ENCODE measurements at places on chromosomes 12 and 14.
A peak's percentile ranks its signal among the peaks of the same experiment; 100 is the strongest.

DNA sequence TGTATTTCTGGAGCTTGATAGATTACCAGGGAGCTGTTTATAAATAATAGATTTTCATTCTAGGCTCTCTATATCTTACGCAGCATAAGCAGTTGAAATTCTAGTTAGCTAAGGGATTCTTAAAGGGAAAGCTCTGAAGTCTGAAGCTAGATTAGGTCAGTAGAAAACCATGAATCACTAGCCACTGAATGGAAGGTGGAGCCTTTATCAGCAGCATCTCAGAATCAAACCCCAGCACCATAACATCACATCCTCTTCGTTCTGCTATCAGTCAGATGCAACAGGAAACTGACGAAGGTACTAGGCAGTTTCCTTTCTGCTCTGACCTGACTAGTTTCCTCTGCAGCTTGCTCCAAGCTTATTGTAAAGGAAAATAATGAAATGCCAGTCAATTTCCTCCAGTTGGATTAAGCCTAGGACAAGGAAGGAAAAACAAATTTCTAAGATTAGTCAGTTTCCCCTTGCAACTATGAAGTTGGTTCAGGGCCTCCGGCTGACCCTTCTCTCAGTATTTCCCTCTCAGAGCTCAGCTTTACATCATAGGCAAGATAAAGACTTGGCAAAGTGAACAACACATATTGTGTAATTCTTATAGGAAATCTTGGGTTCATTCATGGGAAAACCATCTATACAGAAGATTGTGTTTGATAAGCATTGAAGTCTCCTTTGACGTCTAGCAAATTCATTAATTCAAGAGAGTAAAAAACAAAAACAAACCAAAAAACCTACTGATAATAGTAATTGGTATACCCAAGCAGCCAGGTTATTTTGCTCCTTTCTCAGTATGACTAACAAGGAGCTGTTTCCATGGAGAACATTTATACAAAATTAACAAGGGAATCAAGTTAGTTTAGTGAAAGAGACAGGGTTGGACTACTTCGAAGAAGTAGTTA is 43.4 kb upstream of the CFAP54 start:
- DNase-seq = peak; percentile 92

DNA sequence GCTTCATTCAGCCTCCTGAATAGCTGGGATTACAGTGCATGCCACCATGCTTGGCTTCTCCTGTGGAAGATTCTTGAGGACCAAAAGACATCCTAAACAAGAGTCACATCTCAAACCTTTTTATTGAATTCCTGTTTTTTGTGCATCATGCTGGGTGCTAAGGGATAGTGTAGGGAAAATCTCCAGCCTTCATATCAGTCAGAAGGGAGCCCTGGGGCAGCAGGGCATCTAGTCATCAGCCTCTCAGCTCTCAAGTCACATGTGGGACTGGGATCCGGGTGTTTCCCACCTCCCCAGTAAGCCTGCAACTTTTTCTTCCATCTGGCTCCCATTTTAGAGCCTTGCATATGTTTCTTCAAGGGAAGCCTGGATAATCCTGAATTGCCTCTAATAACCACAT is 25.1 kb upstream of the OASL start:
- DNase-seq = no peak

- no peak for DNase-seq
These were observed 90.6 kb downstream of the LRRK2 start for GRCh38 chr12:40315375-40315774.

DNA sequence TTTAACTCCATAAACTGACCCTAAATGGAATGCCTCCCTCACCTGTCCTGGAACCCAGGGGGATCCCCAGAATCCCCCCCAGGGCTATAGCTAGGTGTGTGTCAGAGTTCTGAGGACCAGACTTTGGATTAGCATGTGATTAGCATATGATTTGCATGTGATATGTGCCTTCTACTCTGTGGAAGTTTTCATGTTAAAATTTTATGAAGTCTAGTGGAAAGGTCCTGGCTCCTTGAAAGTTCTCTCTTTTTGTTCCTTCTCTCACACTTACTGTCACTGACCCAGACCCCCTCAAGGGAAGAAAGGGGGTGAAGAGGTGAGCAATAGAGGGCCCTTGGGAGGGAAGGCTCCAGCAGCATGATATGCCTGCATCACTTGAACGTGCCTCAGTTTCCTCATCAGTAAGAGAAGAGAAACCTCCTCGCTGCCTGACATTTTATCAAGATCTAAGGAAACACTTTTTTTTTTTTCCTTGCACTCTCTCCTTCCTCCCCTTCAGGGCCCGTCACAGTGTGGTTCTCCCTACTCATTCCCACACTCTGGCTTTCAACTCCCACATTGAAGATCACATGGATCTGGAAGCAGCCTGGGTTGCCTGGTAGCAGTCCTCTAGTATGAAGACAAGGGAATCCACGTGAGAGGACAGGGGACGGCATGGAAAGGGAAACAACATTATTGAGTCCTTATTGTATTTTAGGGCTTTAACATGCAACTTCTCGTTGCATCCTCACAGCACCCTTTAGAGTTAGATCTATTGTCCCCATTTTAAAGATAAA is 3.3 kb upstream of the C1QL4 start:
- no peak for DNase-seq

DNA sequence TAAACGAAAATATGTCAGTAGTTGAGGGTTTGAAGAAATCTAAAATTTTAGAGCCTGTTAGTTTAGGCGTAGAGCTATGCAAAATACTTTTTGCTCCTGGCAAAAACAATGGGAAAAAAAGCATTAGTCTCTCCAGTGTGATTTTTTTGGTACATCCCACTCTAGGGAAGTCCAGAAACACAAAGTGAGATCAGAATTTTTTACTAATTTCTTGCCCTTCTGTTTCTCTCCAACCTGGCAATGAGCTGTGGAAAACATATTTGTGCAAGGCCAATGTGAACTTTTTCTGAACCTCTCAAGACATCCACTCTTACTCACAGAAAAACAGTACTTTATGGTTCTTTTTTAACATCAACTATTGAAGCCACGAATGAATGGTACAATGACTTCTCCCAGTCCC is 56.9 kb upstream of the DCN start:
- DNase-seq = no peak

- no peak for DNase-seq
These were observed 331.4 kb downstream of the TMTC2 start for GRCh38 chr12:83018088-83018487.

DNA sequence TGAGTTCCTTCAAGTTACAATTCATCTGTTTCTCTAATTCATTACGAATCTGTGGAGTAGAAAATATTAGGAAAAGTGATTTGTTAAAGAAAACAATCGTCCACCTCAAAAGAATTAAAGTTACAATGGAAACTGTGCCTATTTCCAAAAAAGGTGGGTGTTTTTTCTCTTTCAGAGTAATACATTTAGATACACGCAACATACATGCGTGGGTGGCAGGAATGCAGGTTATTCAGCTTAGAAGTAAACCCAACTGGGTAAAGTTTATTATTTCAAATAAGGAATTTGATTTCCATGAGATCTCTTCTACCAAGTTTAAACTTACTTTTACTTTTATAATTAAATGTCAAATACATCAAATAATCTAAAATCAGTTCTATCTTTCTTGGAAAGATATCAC is 52.2 kb downstream of the SSH1 start:
- DNase-seq = peak; percentile 85

DNA sequence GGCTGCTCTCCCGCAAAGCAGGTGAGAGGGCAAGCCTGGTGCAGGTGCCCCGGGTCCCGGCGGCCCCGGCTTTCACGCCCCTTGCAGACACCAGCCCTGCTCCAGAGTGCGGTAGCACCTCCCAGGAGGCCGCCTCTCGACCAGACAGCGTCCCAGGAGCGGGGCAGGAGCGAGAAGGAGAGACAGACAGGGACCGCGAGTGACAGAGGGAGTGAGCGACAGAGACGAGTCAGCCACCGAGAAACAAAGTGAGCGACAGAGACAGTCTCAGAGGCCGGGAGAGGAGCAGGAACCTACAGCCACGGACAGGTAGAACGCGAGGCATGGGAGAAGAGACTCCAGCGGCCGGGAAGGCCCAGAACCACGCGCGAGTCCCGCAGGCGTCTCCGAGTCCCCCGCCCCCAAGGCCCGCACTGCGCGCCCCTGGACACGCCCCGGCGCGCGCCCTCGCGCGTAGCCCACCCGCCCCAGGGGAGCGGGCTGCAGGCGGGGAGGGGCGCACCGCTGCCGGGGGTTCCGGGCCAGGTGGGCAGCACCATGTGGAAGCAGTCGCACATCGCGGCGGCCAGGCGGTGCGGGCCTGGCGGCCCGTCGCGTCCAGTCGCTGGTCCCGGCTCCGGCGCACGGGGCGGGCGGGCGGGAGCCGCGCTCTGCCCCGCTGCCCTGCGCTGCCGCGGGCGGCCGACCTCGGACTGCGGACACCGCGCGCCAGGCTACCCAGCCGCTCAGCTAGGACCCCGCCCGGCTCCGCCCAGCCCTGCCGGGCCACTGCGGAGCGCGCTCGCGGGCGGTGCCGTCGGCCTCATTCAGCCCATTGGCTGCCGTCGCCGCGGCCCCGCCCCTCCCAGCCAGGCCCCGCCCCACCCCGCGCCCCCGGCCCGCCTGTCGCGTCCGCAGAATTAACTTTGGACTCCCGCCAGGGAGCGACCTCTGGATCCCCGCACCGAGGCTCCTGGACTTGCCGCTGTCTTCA is at the start of gene AHNAK2:
AHNAK2 (minus strand) TSS at position 694 of the 973 bp plus-strand sequence; CDS start at position 557, 137 bp downstream.
- peak; percentile 90 for DNase-seq

- no peak for DNase-seq
These were observed 141.8 kb upstream of the RASSF8 start for GRCh38 chr12:25816637-25817036.

Measured in GM23248 (cell line).